ENCODE measurements at places on chromosomes 11 and 22.
A peak's percentile ranks its signal among the peaks of the same experiment; 100 is the strongest.

GRCh38 chr11:2700415-2701211, 819 bp upstream of the KCNQ1OT1 start:
- DNase-seq: peak; percentile 52

DNA sequence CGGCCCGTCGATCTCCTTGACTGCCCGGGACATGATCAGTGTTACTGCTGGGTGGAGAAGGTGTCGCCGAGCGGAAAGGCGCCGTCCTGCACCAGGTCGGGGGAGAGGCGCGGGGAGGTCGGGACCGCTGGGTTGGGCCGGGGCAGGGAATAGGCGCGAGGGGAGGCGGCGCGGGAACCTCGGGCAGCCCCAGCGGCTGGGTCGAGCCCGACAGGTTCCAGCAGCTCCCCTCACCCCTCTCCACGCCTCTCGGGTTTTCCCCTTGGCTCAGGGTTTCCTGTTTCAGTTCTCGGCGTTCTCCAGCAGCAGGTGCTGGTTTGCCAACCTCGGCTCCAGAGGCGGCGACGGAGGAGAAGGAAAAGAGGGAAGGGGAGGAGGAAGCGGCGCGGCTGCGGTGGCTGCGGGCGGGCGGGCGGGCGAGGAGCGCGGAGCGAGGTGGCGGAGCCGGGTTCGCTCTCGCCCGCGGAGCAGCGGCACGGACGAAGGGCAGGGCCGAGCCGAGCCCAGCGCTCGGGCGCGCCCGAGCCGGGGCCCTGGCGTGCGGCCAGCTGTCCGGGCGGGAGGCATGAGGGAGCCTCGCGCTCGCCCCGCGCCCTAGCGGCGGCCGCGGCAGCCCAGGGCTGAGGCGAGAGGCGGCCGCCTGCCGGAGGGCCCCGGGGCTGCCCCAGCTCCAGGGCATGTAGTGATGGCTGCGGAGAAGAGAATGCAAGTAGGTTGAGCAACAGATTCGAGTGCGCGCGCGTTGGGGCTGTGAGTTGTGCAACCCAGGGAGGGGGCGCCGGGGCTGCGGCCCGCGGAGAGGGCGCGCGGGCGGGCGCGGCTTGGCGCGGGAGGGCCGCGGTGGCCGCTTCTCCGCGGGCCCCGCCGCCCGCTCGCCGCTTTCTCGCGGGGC, at the start of gene ZC3H12C:
ZC3H12C (plus strand) TSS at position 878 of the 892 bp plus-strand sequence. CDS start 20 bp downstream, outside the sequence.
- peak; percentile 97 for DNase-seq

GRCh38 chr22:27749597-27750225, 51.8 kb downstream of the MN1 start:
- no peak for DNase-seq

GRCh38 chr11:120098503-120099020, 39.4 kb downstream of the TRIM29 start:
- no peak for DNase-seq

DNA sequence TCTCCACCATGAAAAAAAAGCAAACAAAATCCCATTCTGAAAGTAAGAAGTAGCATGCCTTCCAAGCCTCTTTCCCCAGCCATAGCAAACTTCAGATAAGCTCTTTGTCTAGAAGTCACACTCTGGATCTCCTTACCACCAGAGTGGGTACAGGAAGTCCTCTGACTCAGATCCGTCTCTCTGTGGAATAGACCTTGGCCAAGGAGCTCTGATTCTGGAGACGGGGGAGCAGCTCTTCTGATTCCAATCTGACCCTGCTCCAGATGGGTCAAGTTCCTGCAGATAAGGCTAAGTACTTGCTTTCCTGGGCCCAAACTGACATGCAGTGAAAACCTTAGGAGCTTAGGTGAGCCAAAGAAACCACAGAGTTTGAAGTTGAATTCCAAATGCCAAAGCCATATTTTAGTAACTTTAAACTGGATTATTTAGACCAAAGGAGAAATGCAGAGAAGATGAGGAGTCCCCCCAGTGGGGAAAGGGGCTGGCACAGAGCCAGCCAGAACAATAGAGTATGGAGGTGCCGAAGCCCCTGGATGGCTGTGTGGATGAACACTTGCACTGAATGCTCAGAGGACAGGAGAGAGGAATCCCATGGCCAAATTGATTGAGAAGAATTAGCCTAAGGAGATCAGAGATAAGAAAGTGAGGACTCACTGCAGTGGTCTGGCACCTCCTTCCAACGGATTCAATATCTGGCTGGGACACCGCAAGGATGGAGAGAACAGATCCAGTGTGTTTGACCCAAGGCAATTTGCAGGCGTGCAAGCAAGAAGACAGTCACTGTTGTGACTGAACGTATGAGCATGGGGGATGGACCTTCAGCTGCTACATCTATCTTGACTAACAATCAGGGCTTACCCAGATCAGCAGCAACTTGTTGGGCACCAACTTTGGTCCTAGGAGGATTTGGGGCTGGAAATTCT, 54.9 kb downstream of the ENDOD1 start:
- DNase-seq: no peak

GRCh38 chr11:1044160-1044559, 7.6 kb upstream of the MUC6 start:
- no peak for DNase-seq

DNA sequence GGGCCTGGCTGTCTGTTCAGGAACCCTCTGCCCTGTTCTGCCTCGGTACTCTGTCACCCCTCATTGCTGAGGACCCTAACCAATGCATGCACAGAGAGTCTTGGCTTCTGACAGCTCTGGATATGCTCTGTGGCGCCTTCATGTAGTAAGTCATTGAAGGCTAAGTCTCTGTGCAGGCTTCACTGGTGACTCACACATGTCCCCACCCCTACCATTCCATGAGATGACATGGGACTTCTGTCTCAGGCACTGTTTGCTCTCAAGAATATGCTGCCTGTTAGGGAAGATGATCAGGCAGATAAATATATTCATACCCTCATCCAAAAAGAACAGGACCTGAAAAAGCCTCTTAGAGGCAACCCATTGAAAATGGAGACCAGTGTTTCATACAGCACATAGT, 43.6 kb upstream of the HORMAD2 start:
- peak; percentile 72 for DNase-seq

DNA sequence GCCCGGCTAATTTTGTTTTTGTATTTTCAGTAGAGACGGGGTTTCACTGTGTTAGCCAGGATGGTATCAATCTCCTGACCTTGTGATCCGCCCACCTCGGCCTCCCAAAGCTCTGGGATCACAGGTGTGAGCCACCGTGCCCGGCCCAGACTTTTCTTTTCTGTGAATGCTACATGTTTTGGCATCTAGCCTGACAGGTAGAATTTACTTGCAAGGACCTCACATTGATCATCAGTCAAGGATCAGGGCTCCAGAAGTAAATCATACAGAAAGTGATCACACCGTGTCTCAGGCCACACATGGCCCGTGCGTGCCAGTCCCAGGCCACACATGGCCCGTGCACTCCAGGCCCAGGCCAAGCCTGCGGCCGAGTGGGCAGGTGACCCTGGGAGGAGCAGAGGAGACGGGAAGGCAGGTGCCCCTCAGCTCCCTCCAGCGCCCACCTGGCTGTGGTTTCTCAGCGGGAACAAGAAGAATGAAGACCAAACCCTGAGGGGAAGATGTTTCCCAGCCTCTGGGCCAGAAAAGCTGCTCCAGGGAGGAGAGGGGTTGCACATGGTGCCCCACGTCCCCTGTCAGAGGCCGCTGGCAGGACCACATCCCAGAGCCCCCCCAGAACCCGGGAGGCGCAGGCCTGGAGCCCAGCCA, 76.2 kb downstream of the BRD1 start:
- no peak for DNase-seq

DNA sequence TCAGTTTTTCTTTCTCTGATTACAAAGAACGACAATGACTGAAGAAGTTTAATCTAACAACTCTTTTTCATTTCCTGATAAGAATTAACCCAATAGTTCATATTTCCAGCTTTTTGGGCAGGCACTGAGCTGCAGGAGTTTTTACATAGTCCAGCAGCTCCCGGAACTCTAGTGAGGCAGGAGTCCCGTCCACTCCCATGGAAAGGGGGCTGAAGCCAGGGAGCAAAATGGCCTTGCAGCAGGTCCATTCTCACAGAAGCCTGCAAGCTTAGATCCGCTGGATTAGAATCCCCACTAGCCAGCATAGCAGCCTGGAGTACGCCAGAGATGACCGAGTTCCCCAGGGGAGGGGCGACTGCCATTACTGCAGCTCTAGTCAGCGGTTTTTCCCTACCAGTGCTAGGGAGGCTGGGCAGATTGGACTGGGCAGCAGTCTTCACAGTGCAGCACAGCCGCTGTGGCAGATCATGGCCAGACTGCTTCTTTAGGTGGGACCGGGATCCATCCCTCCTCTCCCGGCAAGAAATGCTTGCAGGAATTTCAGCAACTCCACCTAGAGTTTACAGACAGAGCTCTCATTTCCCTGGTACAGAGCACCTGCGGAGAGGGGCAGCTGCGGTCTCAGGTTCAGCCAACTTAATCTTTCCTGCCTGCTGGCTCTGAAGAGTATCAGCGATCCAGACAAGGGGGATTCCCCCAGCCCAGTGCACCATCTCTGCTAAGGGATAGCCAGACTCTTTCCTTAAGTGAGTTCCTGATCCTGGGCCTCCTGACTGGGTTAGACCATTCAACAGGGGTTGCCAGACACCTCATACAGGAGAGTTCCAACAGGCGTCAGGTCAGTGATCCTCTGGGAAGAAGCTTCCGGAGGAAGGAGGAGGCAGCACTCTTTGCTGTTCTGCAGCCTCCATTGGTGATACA, 742 bp upstream of the CASP4 start:
- DNase-seq: peak; percentile 63
